Cardiac fibroblast (primary cell): ENCODE measurements at places on chromosomes 4 and X.
A peak's percentile ranks its signal among the peaks of the same experiment; 100 is the strongest.

GRCh38 chrX:24672701-24673190, 21.0 kb upstream of the POLA1 start:
- no peak for DNase-seq

GRCh38 chr4:8578717-8579116, 1.5 kb upstream of the GPR78 start:
- DNase-seq: no peak

- no peak for DNase-seq
Measured at GRCh38 chrX:133607419-133608348, 192.4 kb upstream of the GPC4 start.

GRCh38 chrX:111098874-111099273, 2.9 kb downstream of the PAK3 start:
- DNase-seq: peak; percentile 15

- no peak for DNase-seq
Measured at GRCh38 chr4:24073948-24074347, 184.1 kb upstream of the PPARGC1A start.

- no peak for DNase-seq
Measured at GRCh38 chr4:77159806-77160205, 2.8 kb downstream of the CCNG2 start.
